HuH-7.5 (cell line): ENCODE measurements at places on chromosomes 7 and 10.

GRCh38 chr10:12455766-12456165, 106.4 kb downstream of the CAMK1D start:
- no peak for DNase-seq

DNA sequence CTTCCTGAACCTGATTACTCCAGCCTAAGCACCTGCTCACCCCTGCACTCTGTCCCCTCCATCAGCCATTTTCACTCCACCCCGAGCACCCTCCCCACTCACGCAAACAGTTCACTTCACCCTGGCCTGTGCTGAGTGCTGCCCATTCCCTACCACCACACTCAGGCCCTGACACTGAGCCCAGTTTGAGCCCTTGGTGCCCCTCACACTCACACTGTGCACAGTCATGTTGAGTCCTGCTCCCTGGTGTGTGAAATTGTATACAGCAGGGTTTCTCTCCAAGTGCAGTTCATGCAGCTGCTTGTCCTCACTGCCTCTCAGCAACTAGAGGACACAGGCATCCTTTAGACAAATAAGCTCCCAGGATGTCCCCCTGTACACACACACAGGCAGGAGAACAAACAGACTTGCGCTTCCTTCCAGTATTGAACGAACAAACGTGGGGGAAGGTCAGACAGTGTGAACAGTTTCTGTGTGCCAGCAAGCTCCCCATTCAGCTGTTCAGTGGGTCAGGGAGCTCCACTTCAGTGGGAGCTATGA, 6.8 kb downstream of the MYO1G start:
- DNase-seq, result no peak

- no peak for DNase-seq
These were observed 46.6 kb downstream of the ATXN7L1 start for GRCh38 chr7:105829681-105830322.

DNA sequence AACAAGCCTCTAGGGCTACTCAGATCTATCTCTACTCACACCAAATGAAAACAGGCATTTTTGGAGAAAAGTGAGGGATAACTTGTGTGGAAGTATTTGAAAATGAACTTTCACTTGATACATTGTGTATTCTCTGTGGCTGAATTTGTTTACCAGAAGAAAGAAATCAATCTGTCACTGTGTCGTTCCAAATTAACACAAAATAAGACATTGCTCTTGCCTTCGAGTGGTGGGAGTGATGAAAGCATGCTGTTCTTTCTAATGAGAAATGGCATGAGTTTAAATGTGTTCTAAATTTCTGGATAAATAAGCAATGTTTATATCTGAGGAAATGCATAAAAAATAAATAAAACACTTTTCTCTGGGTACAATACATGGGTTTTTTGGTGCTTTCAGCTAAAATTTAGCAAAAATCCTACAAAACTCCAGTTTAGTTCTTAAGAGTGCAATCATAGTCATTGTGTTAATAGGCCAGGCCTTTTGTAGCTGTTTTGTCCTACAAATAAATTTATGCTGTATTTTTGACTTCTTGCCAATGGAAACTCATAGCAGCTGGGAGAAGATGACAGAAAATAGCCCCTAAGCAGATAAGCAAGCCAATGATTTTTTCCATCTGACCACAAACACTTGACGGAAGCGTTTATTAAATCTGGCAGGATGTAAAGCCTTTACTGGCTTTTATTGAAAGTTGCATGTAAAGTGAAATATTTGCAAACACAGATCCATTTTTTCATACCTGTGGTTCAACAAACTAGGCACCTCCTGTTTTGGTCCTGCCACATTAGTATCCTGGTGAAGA, 1064.1 kb upstream of the GHITM start:
- DNase-seq, result no peak

- no peak for DNase-seq
These were observed 276.2 kb upstream of the KLF14 start for GRCh38 chr7:131010029-131010716.

- DNase-seq, result no peak
These were observed 130.6 kb downstream of the TCERG1L start for GRCh38 chr10:131180740-131181415.

DNA sequence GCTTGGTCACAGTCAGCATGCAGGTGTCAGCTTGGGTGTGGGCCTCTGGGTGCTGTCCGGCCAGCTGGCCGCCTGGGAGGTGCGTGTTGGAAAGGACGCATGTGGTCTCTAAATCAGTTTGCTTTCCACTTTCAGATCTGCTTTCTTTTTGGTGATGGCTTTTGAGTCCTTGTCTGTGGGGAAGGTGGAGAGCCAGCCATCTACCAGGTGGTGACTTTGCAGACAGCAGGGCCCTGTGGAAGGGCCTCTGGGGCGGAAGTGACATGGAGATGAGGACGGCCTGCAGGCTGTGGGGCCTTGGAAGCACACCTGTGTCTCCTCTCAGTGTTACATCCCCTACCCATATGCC, 59.4 kb downstream of the WDR37 start:
- DNase-seq, result no peak

DNA sequence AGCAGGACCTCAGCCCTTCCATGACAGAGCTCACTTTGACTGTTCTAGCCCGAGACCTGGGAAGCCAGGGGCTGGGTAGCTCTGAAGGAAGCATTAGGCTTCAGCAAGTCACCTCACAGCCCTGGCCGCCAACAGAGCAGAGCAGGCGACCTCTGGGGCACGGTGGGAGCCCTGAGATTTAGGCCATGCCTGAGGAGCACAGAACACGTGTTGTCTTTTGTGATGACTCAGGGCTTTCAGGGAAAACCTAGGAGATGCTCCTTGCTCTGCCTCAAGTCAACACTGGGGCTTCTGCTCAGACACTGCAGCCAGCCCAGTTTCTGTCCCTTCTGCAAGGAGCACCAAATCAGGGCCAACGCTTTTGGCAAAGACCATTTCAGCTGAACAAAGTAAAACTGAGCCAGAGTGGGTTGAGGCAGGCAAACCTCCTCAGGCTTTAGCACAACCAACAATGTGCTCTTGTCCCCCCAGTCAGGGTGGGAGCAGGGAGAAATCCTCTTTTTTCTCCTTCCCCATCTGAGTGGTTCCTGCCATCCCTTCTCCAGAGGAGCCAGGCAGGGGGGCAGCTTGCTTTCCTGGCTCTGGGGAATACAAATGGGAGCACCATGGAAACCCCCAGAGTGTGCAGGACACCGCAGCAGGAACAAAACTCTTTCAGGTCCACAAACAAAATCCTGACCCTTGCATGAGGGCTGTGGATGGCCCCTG, 14.4 kb downstream of the CAMK2G start:
- no peak for DNase-seq
